ENCODE measurements at places on chromosomes 12 and 14.

GRCh38 chr12:76035045-76035444 lies 3.5 kb upstream of the PHLDA1 start:
- DNase-seq, result no peak

GRCh38 chr12:122107261-122107660 lies 28.7 kb downstream of the MLXIP start:
- DNase-seq, result no peak

- no peak for DNase-seq
Observed at GRCh38 chr14:93462479-93462878, 31.7 kb downstream of the UNC79 start.

DNA sequence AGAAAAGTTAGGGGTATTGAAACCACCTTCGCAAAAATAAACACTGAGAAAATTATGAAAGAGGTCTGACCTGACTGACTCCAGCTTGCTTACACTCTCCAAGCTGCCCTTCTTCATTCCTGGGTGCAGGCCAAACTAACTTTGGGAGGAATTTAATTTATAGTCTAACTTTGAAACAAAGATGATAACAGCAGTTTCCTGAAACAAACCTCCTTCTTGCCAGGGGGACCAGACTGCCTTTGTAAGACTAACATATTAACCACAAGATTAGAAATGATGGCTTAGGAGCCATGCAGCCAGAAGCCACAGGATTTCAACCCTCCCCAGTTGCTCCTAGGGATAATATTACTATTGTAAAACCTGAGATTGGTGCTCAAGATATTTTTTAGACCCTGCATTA lies 13.8 kb upstream of the EEA1 start:
- no peak for DNase-seq

- no peak for DNase-seq
Observed at GRCh38 chr12:47820631-47821345, 1.1 kb upstream of the HDAC7 start.

GRCh38 chr14:104187121-104187889 lies 48.9 kb downstream of the KIF26A start:
- no peak for DNase-seq

DNA sequence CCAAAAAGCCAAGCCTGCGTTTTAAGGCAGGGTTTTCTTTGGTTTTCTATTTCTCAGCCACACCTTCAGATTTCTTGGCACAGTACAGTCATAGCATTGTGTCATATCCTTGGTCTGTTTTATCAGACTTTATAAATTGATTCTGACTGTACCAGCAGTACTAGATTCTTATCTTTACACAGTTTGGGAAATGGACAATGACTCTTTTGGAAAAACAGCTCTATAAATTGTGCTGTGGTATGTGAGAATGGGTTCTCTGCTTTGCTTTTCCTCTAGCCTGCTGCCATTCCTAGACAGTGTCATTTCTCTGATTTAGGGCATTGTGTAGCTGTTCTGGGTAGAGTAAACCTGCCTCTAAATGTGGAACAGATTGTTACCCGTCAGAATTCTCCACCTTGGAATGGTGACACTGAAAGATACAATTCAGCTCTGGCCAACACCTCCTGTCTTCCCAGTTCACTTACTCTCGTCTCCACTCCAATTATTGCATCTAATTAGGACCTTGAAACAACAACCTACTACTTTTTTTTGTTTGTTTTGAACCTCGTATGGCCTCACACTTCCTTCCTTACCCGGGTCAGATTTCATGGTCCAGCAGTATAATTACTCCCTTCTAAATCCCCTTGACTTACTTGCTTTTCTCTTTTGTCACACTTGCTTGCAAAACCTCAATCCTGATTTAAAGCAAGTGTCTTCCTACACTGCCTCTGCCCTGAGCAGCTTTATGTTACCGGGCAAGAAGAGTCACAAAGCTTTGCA lies 226.3 kb downstream of the ERC1 start:
- DNase-seq, result no peak

DNA sequence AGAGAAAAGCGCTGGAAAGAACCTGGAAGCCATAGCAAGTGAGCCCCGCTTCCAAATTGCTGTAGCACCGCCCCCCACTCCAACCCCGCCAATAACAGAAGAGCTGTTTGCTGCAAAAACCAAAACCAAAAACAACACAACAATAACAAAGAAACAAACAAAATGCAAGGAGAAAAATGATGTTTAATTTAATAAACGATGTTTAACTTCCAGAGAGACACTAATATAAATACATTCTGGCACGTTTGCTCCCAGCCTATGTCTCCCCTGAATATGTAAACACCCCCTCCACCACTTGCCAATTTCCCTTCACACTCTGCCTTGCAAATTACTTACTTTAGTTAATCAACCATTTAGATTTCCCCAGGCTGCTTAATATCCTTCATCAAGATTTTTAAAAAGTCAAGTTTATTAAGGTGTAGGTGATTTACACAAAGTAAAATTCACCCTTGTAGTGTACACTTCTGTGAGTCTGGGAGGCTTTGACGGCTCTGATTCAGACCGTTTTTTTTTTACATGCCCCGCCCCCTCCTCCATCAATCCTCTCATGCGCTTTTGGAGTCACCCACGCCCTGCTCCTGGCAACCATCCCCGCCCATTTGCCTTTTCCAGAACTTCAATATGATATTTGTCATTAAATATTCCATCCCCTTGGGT lies 482 bp upstream of the IFI27L2 start:
- no peak for DNase-seq

DNA sequence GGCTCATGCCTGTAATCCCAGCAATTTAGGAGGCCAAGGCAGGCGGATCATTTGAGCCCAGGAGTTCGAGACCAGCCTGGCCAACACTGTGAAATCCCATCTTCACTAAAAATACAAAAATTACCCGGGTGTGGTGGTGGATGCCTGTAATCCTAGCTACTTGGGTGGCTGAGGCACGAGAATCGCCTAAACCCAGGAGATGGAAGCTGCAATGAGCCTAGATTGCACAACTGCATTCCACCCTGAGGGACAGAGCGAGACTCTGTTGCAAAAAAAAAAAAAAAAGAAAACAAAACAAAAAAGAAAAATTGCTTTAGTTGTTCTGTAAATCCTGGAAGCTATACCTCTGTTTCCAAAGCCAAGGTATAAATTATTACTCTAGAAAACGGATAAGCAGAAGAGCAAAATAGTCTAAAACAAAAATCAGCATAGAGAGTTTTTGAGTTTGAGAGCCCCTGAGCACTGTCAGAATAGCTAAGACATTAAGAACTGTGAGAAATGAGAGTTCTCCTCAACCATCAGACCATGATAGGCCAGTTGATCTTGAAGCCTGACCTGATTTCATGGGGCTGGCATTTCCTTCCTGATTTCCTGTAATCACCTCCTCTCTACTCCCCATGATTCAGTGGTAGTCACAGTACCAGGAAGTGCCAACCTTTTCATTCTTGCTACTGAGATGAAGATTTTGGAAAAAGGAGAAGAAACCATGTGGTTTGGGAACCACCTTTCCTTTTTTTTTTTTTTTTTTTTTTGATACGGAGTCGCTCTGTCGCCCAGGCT lies 31.7 kb downstream of the ATP2A2 start:
- DNase-seq, result no peak

GRCh38 chr12:2675776-2676175 lies 119.0 kb upstream of the FKBP4 start:
- no peak for DNase-seq

GRCh38 chr12:8556531-8557097 lies 15.9 kb upstream of the CLEC4E start:
- no peak for DNase-seq

- no peak for DNase-seq
Observed at GRCh38 chr14:77007183-77007974, 21.1 kb downstream of the IRF2BPL start.

GRCh38 chr12:91182636-91183455 lies at the start of gene DCN:
TSS of gene DCN (minus strand) at chr12:91182817. CDS start at chr12:91178552, 4,265 bp downstream.
- DNase-seq, result no peak

- no peak for DNase-seq
Observed at GRCh38 chr14:57656853-57657252, 163.2 kb upstream of the CCDC198 start.

GRCh38 chr12:4273652-4274395 lies at the start of gene CCND2:
TSS of gene CCND2 (plus strand) at chr12:4273762. CDS start at chr12:4274041, 279 bp downstream.
- no peak for DNase-seq

DNA sequence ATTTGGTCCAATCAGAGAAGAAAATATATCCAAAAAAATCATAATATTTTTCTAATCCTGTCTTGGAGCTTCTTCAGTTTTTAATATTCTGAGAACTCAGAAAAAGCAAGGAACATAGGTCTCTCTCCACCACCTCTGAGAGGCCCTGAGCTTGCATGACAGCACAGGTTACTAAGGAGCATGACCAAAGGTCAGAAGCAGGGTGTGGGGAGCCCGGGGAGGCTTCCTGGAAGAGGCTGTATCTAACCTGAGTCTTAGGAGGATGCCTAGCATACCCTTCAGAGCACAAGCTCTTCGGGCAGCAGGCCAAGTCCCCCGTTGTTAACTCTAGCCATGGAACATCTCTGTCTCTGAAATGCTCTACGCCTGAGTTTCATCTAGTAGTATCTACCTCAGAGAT lies 15.7 kb upstream of the STON2 start:
- DNase-seq, result no peak

GRCh38 chr12:120940006-120940405 lies 35.8 kb upstream of the SPPL3 start:
- DNase-seq, result no peak

DNA sequence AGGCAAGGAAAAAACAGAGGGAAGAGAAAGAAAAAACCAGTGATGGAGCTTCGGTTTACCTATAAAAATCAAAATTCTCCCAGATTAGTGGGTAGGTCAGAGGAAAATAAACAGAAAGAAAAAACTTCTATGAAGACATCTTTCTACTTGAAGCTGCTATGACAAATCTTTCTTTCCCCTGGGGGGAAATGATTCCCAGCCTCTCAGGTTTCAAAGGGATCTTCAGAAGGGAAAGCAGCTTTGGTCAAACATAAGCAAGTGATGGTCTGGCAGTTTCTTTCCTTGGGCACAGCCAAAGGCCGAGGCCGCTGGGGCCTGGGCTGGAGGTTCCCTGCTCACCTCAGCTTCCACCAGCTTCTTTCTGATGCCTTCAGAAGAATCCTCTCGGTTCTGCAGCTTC lies 104.5 kb downstream of the PRKAB1 start:
- no peak for DNase-seq

DNA sequence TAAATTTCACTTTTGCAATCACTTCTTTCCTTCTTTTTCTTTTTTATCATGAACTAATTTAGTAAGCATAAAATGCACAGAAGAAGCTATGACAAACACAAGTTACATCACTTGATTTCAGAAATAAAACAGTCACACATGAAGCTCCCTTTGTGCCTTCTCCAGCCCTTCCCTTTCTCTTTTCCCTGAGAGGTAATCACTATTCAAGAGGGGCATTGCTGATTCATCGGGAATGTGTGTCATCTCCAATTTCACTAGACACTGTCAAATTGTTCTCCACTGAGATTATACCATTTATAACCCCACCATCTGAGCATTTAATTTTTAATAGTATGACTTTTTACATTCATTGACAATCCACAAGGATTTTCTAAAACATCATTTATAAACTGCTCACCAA lies 91.6 kb upstream of the PTPRQ start:
- no peak for DNase-seq

- DNase-seq, result no peak
Observed at GRCh38 chr14:34041220-34041619, 90.3 kb upstream of the EGLN3 start.

DNA sequence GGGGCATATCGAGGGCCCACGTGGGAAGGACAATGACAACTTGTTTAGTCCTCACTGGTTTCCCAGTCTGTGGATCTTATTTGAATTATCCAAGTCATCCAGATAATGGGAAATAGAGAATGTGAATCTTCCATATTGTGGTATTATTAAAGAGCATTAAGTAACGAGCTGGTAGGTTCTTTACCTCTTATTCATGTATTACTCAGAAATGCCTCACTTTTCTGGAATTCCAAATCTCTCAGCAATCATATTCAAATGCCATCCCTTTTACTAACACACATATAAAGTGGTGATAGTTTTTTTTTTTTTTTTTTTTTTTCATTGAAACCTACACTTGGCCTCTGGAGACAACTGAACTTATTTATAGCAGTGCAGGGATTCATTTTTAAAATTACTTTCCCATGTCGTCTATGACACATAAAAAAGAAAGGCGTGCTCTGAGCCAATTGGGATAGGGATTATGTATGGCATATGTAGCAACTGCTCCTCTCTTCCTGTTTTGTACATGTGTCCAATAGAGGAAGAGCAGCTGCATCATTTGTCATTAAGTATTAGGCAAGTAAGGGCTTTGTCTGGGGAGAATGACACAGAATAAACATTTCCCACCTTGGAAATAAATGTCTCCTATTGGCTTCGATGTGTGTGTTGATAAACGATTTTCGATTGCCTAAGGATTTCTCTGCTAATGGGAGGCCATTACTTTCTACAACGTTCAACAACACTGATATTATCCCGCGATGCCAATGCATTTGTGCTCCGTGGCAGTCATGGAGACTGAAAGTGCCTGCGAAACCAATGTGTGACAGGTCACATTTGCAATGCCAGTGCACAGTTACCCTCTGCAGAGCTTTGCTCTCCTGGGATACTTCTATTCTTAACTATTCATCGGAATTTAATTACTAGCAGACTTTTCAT lies 78.6 kb upstream of the IFNG-AS1 start:
- DNase-seq, result no peak

GRCh38 chr12:30885321-30885720 lies 41.2 kb upstream of the TSPAN11 start:
- DNase-seq, result no peak

DNA sequence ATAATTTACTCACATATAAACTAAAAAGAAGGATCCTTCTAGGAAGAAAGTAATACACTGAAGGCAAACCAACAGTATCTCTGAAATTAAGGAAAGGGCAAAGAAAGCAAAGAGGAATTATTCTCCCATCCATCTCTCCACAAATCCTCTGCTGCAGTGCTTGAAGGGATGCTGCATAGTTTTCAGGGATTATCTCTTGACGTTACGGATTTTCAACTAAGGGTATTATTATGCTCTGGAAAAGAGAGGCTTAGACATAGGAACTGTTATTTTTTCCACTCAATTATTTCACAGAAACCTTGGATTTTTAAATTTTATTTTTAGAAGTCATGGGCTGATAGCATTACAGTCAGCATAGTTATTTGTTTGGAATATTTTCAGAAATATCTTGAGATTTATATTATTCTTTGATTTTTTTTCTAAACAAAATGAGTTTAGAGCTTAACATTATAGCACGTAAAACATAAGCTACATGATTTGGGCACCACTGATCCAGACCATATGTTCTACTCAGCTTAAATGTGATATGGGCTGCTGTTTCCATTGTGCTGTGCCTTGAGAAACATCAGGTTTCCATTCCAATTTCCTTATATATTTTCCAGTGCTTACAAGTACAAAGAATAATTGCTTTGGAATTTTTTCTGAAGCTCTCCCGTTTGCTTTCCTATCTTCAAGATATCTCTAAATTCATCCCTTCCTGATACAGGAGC lies 57.9 kb upstream of the DCN start:
- DNase-seq, result no peak

All from NCI-H2029 treated with DMSO at 0.1 percent for 48 hours (cell line).